ENCODE measurements at places on chromosomes 5 and 9.

- DNase-seq = no peak
These were observed 44.6 kb downstream of the ADAMTS2 start for GRCh38 chr5:179300581-179301180.

DNA sequence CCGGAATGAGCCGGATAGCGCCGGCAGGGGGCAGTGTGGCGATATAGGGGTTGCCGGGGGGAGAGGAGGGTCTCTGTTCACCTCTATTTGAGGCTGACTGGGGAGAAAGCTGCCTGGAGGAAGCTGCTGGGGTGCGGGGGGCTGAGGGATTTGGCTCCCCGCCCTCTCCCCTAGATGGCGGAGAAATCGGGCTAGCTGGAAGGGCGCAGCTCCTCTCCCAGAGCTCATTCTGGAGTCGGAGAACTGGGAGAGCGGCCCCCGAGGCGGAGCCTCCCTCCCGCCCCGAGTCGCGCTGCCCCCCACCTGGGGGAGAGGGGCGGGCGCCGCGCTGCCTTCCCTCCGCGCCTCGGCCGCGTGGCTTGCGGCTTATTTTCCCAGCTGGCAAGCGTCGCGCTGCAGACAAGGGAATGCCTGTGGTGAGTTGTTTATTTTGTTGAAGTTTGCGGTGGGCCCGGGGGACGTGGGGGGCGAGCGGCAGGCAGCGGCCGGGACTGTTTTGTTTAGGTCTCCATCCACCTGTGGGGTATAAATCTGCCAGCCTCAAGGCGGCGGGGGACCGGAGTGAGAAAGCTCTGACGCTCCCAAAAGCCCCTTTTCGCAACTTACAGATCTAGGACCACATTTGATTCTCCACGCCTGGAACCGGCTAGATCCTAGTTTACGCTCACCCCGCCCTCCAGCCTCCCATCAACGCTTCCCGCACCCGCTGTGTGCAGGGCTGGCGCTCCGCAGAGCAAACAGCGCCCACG, 4.1 kb upstream of the RGMB start:
- peak; percentile 53 for DNase-seq

- peak; percentile 92 for DNase-seq
These were observed 1.5 kb downstream of the ASS1 start for GRCh38 chr9:130446101-130446861.

DNA sequence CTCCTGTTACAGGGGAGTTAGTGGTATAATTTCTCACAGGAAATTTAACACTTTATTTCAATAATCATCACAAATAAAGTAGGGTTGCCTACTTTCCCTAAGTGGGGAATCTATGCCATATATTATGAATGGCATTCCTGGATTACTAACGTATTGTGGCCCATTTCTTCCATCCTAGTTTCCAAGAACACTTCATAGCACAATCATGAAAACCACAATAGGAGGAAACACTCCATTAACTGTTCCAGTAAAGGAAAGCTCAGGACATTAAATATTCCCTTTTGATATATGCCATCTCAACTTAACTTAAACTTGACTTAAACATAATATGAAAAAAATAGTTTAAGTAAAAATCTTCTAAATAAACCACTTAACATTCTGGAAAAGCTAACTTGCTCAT, 2.1 kb downstream of the CPLANE1 start:
- no peak for DNase-seq

DNA sequence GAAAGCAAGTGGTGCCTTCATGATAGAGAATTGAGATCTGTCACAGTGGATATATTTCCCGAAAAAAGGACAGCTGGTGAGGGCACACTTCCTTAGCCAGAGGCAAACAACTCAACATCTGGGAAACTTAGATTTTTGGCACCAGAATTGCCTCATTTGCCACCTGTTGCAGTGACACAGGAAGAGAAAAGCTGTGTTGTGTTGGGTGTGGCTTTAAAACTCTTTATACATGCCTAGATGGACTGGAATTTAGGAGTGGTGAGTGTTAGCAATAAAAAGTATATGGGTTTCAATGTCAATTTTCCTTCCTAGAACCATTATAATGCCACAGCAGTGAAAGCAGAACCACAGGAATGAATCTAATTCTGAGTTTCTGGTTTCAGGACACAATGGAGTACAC, 62.6 kb upstream of the CEMIP2 start:
- no peak for DNase-seq

DNA sequence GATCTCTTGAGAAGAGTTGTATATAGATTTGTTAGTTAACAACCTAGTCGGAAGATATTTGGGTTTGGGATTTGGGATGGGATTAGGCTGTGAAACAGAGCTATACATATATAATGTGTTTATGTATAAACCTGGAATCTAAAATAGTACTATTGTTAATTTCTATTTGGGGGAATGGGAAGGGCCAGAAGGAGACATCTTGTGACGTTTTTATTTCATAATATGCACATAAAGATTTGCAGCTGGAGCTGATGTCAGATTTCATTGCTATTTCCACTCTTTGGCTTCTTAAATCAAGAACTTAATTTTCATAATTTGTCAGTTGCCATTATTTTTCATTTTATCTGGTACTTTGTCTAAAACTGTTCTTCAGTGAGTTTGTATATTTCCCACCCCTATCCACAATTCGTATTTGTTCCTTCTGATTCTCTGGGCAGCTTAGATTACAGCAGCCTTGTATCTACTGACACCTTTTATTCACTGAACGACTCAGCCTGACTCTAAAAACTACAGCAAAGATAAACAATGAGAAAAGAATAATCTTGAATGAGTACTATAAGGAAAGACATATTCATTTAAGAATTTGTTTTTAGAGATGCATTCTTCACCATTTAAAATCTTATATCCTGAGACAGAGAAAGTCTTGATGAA, 86.9 kb downstream of the YTHDC2 start:
- no peak for DNase-seq

GRCh38 chr9:102497709-102498108, 497.4 kb upstream of the CYLC2 start:
- DNase-seq = no peak

DNA sequence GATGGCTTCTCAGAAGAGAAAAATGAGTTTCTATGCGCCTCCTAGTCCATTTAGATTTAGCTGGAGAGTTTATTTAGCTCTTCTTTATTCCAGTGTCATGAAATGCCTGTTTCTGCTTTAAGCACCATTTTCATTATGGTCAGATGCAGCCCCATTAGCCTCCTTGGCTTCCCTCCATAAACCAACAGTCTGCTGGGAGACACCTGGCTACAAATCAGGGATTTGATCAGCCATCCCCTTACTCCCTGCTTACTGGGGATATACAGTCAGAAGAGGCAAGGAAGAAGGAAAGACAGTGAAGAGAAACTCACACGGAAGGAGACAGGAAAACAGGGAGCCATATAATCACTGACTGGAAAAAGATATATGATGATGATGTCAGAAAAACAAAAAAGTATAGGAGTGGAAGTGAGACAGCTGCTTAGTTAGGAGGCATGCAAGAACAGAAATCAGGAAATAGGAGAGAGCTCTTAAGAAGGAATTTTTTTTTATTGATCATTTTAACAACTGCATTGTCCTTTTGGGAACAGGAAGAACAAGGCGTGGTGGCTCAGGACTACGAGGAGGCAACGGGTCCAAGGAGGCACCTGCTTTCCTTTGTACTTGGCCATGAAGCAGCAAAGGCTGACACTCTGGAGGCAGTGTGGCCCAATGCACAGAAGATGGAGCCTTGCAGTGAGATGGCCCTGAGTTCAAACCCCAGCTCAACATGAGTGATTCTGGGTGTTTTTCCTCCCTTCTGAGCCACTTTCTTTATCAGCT, 56.1 kb downstream of the MED27 start:
- DNase-seq = no peak

DNA sequence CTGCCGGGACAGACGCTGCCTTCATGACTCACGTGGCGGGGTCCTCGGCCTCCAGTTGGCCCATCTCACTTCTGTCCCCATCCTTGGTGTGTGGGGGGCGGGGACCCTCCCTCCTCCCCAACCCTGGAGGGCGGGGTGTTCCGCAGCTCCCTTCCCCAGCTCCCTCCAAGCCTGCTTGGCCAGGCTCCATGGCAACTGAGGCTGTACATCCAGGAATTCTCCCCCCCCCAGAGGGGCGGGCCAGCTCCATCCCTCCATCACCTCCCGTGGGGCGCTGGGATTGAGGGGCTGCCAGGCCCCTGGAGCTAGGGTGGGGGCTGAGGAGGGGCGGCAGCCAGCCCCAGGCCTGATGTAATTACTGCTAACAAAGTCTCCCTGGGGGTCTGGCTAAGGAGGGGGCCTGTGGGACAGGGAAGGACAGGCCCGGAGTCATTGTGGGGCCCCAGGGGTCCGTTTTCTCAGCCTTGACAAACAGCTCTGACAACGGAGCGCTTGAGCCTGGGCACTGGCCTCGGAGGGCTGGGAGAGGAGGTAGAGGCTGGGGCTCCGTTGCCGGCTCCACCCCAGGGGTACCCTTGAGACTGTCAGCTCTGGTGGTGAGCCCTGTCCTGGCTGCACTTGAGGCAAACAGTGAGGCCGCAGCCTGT, 8.0 kb downstream of the DIPK1B start:
- DNase-seq = no peak

DNA sequence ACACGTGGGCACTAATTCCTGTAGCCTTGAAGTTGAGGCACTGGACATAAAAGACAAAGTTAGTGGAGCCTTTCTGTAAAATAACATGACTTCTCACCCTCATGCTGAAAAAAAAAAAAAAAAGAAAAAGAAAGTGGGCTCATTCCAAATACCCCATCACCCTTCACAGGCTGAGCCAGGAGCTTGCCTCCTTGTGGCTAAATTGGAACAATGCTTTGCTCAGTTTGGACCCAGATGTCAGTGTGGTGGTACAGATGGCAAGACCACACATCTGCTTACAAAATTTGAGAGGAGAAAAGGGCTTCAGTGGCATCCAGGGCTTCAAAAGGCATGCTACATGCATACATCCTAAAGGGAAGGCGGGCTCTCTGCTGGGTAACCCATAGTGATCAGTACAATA, 342.8 kb downstream of the EBF1 start:
- no peak for DNase-seq

DNA sequence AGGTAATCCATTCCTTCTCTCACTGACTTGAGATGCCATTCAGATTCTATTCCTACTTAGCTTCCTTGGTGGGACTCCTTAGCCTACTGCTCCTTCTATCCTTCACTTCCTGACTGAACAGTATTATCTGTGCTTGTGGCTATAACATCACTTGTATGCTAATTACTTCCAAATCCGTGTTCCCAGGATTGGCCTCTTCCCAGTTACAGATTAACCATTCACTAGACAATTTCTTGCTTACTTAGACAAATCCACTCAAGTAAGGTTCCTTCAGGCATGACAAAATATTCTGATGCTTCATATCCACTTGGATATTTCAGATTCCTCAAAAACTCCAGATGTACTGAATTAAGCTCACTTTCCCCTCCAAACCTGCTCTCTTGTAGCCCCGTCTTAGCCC, 18.3 kb downstream of the LIFR start:
- no peak for DNase-seq

- no peak for DNase-seq
These were observed 139.1 kb upstream of the FSTL4 start for GRCh38 chr5:133751421-133751820.

DNA sequence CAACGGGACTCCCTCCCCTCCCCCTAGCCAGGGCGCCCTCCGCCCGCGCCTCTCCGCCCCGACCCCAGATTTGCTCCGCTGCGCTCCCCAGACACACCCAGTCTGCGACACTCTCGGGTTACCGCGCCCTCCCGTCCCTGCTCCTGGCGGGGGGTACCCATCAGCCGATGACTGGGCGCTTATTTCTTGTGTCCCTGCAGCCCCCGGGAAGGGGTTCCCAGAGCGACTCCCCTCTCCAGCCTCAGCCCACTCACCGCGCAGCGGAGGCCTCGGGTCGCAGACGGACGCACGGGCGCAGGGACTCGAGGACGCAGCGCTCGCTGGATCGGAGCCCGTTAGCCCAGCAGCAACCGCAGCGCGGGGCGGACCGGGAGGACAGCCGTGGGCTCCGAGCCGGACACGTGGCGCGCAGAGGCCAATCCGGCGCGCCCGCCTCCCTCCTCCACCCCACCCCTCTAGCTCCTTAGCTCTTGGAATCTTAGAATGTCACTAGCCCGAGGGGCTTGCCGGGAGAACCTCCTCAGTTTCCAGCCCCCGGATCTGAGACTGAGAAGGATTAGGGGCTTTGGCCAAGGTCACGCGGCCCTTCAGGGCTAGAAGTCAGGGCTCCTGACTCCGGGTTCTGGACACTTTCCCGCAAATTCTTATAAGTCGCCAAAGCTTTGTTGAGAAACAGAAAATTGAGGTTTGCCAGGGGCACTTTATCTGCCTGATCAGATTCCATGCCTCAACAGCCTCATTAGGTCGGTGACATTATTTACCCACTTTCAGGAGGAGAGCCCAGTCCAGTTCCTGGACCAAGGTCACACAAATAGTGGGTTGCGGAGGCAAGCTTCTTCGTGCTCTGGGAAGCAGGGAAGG, at the start of gene ANXA6:
Gene ANXA6 (minus strand): TSS at position 354 of the 861 bp plus-strand sequence. CDS start 9,878 bp downstream, outside the sequence.
- no peak for DNase-seq

DNA sequence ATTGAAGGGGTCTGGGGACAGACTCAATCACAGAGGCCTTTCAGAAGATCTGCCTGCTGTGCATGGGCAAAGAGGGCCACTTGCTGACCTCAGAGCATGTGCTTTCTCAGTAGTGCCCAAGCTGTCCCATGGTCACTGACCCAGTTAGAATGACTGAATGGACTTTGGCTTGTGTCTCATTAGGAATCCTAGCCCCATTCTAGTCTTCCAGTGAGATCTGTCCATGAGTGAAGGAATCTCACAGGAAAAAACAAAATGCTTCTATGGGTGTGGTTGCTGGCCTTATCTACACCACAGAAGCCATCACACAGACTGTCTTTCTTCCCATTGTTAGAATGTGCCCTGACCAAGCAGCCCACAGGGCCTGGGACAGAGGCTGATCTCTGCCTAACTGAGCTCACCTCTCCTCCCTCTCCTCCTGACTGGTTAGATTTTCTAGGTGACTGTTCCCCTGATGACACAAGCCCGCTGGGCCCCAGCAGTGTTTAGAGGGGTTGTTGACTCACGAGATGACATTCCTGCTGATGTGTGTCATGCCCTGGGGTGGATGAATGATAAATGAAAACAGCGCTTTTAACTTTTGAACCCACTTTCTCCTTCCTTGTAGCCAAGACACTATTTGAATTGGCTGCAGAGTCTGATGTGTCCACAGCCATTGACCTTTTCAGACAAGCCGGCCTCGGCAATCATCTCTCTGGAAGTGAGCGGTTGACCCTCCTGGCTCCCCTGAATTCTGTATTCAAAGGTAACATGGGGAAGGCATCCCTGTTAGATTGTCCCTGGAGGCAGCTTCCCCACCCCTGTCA, 24.8 kb downstream of the TGFBI start:
- DNase-seq = peak; percentile 79

GRCh38 chr5:82309091-82309531, 31.0 kb upstream of the RPS23 start:
- DNase-seq = no peak

DNA sequence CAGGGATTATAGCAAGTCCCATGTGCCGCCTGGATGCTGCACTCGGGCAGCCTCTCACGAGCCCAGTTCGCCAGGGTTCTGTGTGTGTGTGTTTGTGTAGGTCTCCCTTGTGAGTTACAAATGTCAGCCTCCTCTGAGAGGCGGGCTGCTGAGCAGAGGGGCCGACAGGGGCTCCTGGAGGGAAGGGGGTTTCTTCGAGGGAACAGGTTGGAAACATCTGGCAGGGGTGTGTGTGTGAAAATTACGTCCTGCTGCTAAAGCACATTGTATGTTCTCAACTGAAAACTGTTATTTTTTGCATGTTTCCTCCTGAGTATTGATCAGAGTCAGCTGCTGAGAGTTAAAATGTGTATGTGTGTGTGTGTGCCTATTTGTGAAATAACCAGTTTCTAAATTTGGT, 9.7 kb downstream of the GALNT10 start:
- DNase-seq = no peak

Measured in AG09319 (cell line).